ENCODE measurements at places on chromosomes 1 and 21. TPM values are rescaled to one million over a fixed set of nuclear protein-coding genes. Genes with fewer than 3 reads are reported as not detected.

GRCh38 chr1:24910751-24911650, 19.1 kb downstream of the RUNX3 start:
- peak; percentile 90 for DNase-seq

DNA sequence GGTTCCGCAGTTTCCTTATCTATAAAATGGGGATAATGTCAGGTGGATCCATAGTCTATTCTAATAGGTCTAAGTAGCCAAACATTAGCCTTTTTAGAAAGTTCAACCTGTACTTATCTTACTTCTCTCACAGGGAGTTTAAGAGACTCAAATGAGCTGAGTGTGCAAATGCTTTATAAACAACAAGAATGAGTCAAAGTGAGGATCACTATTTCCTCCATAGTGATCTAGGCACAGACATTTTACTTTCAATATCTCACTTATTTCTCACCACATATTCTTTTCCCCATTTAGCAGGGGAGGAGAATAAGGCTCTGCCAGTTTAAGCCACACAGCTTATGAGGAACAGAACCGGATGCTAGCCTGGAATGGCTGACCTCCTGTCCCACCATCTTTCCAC, 92.1 kb upstream of the LMO4 start:
- DNase-seq, result no peak

- DNase-seq, result peak; percentile 58
Observed at GRCh38 chr1:222288053-222288452, 259.9 kb downstream of the HHIPL2 start.

DNA sequence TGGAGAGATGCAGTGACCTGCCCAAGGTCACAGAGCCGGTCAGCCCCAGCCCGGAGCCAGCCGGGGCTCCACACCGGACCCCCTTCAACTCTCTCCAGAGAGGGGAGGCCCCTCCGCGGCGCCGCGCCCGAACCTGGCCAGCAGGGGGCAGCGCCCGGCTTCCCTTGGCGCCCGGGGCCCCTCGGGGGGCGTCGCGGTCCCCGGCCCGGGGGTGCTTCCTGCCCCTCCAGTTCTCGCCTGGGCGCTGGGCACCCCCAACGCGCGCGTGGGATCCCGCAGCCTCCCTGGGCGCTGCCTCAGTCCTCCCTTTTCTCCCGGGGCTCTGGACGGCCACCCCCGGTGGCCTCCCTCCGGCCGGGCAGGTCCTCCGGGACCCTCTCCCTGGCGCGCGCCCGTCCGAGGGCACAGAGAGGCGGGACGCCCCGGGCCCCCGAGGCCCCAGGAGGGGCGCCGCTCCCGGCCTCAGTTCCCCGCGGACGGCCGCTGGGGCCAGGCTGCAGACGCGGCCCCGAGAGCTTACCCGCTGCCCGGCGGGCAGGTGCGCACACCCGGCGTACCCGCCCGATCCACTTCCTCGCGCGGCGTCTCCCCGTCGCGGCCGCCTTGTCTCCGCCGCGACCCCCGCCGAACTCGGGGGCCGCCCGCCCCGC, 406 bp downstream of the HTR1D start:
- no peak for DNase-seq

DNA sequence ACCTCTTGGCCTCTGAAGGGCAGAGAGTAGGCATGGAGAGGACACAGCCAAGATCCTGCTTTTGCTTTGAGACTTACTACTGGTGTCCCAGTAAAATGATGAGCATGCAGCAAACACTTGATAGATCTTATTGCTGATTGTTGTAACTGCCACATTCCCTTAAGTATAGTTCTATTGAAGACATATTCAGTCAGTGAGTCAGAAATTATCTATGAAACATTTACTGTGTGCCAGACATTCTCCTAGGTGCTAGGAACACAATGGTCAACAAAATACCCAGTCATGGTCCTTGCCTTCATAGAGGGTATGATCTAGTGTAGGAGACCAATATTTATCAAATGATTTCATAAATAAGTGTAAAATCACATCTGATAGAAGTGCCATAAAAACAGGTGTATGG, 13.6 kb downstream of the STYXL2 start:
- no peak for DNase-seq

DNA sequence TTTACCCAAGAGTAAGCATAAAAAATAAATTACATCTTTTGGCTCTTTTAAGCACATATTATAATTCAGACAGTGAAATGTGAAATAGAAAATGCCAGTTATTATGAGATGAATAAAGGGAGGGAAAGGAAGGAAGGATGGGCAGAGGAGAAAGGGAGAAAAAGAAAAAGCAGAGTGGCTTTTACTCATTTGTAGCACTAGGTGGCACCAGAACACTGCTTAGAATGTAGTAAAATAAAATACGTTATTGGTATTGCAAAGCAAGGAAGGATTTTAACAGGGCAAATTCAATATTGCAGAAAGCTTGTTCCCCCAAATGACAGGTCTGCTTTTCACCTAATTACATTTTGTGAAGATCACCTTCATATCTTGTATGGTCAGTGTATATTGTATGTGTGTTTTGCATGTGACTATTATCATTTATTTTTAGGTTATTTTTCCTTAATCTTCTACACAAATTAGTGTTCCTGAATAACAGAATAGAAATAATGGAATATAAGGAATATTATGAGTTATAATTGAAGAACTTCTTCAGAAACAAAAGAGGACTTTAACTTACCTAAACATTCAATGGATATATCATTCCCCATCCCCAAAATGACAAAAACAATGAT, 9.1 kb upstream of the PCNX2 start:
- peak; percentile 40 for DNase-seq

- peak; percentile 66 for DNase-seq
Observed at GRCh38 chr1:212760126-212760823, 31.3 kb downstream of the NSL1 start.

DNA sequence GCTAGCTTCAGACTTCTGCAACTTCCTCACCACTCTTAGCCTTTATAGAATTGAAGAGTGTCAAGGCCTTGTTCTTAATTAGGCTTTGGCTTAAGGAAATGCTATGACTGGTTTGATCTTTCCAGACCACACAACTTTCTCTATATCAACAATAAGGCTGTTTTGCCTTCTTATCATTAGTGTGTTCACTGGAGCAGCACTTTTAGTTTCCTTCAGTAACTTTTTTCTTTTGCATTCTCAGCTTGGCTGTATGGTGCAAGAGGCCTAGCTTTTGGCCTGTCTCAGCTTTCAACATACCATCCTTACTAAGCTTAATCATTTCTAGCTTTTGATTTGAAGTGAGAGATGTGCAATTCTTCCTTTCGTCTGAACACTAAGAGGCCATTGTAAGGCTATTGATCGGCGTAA, 8.6 kb downstream of the PRKACB start:
- DNase-seq, result no peak

GRCh38 chr1:64173336-64173940, 30.0 kb upstream of the UBE2U start:
- no peak for DNase-seq

DNA sequence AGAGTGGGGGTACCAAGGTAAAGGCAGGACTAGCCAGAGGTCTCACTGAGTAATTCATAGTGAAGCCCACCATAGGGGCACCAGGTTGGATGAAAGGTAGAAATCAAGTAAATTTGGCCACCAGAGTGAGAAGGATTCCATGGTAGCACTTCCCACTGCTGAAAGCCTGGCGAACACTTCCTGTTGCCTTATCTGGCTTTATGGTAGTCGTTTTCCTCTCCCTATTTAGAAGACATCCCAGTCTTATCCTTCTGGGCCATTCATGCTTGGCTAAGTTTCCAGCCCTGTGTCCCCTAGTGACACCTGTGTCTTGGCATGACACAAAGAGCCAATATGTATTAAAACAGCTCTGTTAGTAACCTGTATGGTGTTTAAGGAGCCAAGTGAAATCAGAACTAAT, 74.3 kb upstream of the SIPA1L2 start:
- DNase-seq, result no peak

The PTPN14 gene
- 6.3 TPM for total RNA-seq

The CSF3R gene
- not detected for total RNA-seq

The RIPK4 gene
- total RNA-seq, result 25.8 TPM

All from SK-MEL-5 (cell line).